ENCODE measurements at places on chromosomes 4 and X. TPM values are rescaled to one million over a fixed set of nuclear protein-coding genes. Genes with fewer than 3 reads are reported as not detected.
A peak's percentile ranks its signal among the peaks of the same experiment; 100 is the strongest.

DNA sequence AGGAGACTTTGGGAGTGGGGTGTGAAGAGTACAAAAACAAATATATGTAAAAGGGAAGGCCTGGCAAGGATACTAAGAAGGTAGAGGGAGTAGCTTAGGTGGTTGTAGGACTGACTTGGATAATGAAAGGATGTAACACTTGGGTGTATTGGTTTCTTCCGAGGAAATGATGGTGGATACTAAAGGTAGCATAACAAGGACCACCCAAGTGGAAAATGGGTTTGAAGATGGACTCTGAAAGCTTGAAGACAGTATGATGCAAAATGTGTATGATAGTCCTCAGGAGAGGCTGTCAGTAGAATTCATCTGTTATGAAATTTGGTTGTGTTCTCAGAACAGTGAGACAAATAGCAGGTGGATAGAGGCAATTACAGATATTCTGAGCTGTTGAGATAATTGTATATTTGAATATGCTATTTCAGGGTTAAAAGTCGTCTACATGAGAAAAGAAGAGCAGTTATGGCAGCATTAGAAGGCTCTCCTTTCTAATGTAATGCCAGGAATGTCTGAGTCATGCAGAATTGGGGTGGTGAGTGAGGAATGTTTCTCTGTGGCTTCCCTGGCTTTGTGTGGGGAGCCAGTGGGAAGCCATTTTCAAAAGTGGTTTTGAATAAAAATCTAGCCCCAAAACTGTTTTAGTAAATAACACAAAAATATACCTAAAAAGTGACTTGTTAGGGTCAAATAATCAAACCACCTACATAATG, 75.6 kb downstream of the FHIP1A start:
- DNase-seq = no peak
- peaks cover 3% of the 10 kb centered on the region for H3K27me3 ChIP-seq
- H3K4me3 ChIP-seq = no peak overlapping the region
- no peak overlapping the region for H3K27ac ChIP-seq
- H3K36me3 ChIP-seq = peaks cover 1% of the 10 kb centered on the region
- no peaks in the 10 kb centered on the region for H3K4me1 ChIP-seq

DNA sequence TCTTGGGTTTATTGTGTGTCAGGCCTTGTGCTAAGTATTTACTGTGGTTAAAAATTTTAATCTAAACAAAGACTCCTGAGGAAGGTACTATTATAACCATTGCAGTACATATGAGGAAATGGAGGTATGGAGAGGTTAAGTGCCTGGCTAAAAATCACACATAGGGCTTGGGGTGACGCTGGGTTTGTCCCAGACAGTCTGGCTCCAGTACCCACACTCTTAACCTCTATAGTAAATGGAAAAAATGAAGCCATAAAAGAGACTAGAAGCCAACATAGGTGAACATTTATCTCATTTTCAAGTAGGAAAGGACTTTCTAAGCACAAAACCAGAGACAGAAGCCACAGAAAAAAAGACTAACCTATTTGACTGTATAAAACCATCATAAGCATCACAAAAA, 1.9 kb downstream of the FOXP3 start:
- H3K27me3 ChIP-seq = no peaks in the 10 kb centered on the region
- H3K4me1 ChIP-seq = peaks cover 44% of the 10 kb centered on the region
- peaks cover 9% of the 10 kb centered on the region for H3K36me3 ChIP-seq
- H3K4me3 ChIP-seq = peak overlapping the region; percentile 62
- no peak for DNase-seq

DNA sequence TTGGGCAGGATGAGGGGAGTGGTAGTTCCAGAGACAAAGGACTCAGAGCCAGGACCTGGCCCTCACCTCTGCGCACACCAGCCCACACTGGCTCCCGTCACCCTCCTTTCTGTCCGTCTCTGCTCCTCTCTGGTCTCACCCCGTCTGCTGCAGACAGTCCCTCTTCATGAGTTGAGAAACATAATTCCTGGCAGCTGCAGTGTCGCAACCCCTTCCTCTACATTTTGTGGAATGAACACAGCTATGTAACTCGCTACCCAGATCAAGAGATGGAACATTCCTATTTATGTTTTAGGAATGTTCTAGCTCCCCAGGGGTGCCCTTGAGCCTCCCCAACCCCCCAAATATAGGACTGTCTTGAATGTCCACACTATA, 59.3 kb downstream of the SHROOM2 start:
- no peak overlapping the region for H3K4me3 ChIP-seq
- H3K4me1 ChIP-seq = no peaks in the 10 kb centered on the region
- no peak for DNase-seq

DNA sequence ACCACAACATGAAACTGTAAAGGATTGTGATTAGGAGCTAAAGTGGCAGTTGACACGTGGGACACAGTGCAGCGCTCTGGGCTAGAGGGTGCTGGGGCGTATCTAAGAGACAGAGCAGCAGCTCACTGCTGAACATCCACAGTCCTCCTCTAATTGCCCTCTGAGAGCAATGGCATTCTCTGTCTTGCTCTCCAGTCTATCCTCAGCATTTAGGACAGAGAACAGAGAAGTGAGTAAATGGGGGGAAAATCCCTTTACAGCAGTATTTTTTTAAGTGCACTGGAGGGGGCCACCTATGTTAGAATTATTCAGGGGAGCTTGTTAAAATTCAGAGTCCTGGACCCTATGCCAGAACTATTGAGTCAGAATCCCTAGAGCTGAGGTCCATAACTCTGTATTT, 4.2 kb upstream of the TMEM154 start:
- H3K4me1 ChIP-seq = peaks cover 31% of the 10 kb centered on the region
- peaks cover 6% of the 10 kb centered on the region for H3K27me3 ChIP-seq
- DNase-seq = no peak
- no peak overlapping the region for H3K4me3 ChIP-seq
- no peak overlapping the region for H3K27ac ChIP-seq

DNA sequence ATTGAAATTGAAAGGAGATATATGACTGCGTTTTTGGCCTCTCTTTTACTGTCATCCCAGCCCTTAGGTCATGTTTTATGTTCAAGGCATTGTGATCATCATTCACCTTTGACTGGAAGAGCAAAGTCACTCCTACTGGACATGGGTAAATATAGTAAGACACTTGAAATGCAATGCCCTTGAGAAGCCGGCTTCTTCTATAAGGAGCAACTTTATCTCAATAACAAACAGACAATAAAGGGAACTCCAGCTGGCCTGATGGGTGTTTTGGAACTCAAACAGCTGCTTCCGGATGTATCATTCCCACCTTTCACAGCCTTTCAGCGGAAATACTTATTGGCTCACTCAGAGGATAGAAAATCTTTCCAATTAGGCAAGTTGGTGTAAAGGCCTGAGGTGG, 65.1 kb upstream of the C4orf54 start:
- no peak for DNase-seq
- no peaks in the 10 kb centered on the region for H3K4me1 ChIP-seq
- H3K36me3 ChIP-seq = no peaks in the 10 kb centered on the region
- peaks cover 2% of the 10 kb centered on the region for H3K27me3 ChIP-seq
- no peak overlapping the region for H3K4me3 ChIP-seq

DNA sequence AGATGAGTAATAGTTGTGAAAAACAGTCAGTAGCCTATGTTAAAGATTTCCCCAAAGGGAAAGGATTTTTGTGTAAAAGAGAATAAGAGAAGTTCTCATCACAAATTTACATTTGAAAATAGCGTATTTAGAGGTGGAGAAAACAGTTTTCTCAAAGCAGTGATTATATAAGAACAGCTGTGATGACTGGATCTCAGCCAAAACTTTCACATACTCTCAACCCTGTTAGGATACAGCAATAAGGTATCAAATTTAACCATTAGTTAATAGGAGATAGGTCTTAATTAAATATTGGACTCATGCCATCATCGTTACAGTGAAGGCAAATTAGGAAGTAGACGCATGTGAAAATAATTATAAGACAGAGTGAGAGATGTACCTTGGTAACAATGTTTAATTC, 622.7 kb downstream of the PCDH18 start:
- no peak for DNase-seq
- H3K36me3 ChIP-seq = no peaks in the 10 kb centered on the region
- no peak overlapping the region for H3K27ac ChIP-seq
- no peak overlapping the region for H3K4me3 ChIP-seq
- H3K4me1 ChIP-seq = no peaks in the 10 kb centered on the region

GRCh38 chr4:3867403-3868100, 101.4 kb downstream of the ADRA2C start:
- no peaks in the 10 kb centered on the region for H3K36me3 ChIP-seq
- H3K4me1 ChIP-seq = peaks cover 2% of the 10 kb centered on the region
- no peak overlapping the region for H3K4me3 ChIP-seq
- H3K27me3 ChIP-seq = peaks cover 27% of the 10 kb centered on the region
- no peak overlapping the region for H3K27ac ChIP-seq
- no peak for DNase-seq

- H3K4me1 ChIP-seq = peaks cover 7% of the 10 kb centered on the region
- H3K36me3 ChIP-seq = peaks cover 5% of the 10 kb centered on the region
- no peak overlapping the region for H3K4me3 ChIP-seq
- DNase-seq = no peak
These were observed 106.5 kb downstream of the ATP11C start for GRCh38 chrX:139826065-139827044.

GRCh38 chr4:137032222-137032621, 500.1 kb downstream of the PCDH18 start:
- H3K4me1 ChIP-seq = no peaks in the 10 kb centered on the region
- no peak overlapping the region for H3K27ac ChIP-seq
- no peak overlapping the region for H3K4me3 ChIP-seq

The FOXR2 gene
- not detected for total RNA-seq

The NALF2 gene
- total RNA-seq = 0.44 TPM

The DNAAF6 gene
- not detected for total RNA-seq

The AWAT2 gene
- total RNA-seq = not detected

The TMPRSS11D gene
- not detected for total RNA-seq
